NCI-H2081 (cell line): ENCODE measurements at places on chromosomes 6 and 20.

DNA sequence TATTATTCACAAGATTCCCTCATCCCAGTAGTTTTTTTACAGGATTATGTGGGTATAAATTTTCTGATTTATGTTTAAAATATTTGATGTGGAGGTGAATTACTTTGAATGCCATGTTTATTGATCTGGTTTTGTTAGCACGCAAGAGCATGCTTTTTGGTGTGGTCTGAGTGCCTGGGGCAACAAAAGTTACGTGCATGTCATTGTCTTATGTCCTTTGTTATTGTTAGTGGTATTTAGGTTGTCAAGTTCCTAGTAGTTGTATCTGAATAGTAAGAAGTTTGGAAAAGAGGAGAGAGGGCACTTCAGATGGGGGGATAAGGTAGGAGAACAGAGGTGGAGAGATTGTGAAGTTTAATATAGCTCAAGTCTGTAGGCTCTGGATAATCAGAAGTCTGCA lies 95.0 kb downstream of the ATRN start:
- no peak for DNase-seq

- DNase-seq, result peak; percentile 39
These were observed 55.2 kb upstream of the RREB1 start for GRCh38 chr6:7052443-7053011.

DNA sequence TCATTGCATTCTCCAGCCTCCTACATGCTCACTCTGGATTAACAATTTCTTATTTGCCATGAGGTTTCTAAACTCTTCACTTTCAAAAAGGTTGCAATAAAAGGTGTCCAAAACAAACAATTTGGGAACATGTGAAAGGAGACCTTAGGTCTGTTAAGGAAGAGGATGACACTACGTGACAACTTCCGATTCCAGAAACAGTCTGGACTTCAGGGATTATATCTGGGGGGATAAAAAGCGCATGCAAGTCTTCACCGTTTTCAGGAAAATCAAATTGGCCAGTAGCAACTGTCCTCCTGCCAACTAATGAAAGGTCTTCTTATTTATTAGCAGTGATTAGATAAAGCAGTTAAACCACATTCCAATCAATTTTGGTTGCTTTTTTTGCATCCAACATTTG lies 1.8 kb downstream of the ZDHHC14 start:
- DNase-seq, result no peak

DNA sequence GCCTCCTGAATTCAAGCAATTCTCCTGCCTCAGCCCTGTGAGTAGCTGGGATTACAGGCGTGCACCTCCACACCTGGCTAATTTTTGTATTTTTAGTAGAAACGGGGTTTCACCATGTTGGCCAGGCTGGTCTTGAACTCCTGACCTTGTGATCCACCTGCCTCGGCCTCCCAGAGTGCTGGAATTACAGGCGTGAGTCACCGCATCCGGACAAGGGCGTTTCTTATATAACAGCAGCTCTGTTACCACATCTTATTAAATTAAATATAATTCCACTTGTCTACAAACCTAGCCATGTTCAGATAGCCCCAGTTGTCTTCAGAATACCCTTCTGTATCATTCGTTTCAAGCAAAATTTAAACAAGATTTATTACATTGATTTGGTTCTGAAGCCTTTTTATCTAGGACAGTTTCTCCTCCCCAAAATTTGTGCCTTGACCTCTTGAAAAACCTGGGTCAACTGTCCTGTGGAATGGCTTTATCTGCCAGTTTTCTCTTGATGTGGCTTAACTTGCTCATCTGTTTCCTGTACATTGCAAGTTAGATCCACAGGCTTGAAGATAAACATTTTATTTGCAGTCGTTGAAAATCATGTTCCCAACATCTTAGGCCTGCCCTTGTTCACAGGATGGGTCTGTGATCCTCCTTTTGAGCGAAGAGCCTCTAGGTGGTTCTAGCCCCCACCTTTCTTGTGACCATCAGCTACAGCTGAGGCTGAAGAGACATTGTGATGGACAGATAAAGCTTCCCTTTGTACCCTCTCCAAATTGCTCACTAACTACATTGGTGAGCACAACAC lies 132.2 kb downstream of the ARID1B start:
- DNase-seq, result no peak

- DNase-seq, result no peak
These were observed 9.4 kb downstream of the HSF2 start for GRCh38 chr6:122408702-122409458.

GRCh38 chr6:125994670-125995488 lies 8.5 kb downstream of the TRMT11 start:
- no peak for DNase-seq
